ENCODE measurements at places on chromosomes 11 and 22. TPM values are rescaled to one million over a fixed set of nuclear protein-coding genes. Genes with fewer than 3 reads are reported as not detected.

DLAT gene
- 39.2 TPM for polyA plus RNA-seq

SSTR3 gene
- not detected for polyA plus RNA-seq

PYGM gene
- 300 TPM for polyA plus RNA-seq

CCDC157 gene
- 1.7 TPM for polyA plus RNA-seq

- DNase-seq: no peak
Measured at GRCh38 chr22:37632174-37633088, 7.0 kb upstream of the SH3BP1 start.

DNA sequence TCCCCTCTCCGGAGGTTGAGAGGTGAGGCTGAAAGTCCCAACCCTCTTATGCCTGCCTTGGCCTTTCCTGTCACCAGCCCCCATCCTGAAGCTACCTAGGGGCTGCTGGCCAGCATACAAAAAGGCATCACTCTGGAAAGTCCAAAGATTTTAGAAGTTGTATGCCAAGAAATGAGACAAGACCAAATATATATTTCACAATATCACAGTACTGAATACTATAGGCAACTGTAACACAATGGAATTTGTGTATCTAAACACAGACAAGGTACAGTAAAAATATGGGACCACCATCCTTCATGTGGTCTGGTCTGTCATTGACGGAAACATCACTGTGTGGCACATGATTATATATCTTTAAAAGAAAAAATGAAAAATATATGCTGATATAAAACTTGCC is 4.2 kb downstream of the KLHL22 start:
- no peak for DNase-seq

- no peak for DNase-seq
Measured at GRCh38 chr11:74815966-74816365, 67.3 kb downstream of the RNF169 start.

GRCh38 chr11:24588081-24588480 is 91.2 kb downstream of the LUZP2 start:
- DNase-seq: no peak

All from hindlimb muscle (tissue), 1 donor.